Transverse colon (tissue), 4 donors: ENCODE measurements at places on chromosomes 2 and 18. TPM values are rescaled to one million over a fixed set of nuclear protein-coding genes. Genes with fewer than 3 reads are reported as not detected.

DNA sequence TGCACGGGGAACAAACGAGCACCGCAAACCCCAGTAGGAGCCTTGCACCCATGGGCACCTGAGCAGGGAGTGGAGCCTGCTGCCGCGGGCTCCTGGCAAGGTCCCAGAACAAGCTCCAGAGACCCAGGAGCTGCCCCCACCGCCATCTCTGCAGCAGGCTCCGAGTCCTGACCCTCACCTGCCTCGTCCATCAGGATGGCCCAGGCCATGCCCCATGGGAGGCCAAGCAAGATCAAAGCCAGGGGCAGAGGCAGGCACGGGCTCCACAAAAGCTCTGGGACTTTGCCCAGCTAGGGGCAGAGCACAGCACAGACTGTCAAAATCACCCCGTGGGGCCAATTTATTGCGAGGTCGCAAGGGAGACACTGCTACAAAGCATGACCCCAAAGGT is 43.6 kb downstream of the GPC1 start:
- H3K36me3 ChIP-seq, result no peaks in the 10 kb centered on the region
- H3K27ac ChIP-seq, result no peak overlapping the region
- H3K4me3 ChIP-seq, result no peak overlapping the region
- H3K4me1 ChIP-seq, result no peaks in the 10 kb centered on the region
- no peak for DNase-seq

DNA sequence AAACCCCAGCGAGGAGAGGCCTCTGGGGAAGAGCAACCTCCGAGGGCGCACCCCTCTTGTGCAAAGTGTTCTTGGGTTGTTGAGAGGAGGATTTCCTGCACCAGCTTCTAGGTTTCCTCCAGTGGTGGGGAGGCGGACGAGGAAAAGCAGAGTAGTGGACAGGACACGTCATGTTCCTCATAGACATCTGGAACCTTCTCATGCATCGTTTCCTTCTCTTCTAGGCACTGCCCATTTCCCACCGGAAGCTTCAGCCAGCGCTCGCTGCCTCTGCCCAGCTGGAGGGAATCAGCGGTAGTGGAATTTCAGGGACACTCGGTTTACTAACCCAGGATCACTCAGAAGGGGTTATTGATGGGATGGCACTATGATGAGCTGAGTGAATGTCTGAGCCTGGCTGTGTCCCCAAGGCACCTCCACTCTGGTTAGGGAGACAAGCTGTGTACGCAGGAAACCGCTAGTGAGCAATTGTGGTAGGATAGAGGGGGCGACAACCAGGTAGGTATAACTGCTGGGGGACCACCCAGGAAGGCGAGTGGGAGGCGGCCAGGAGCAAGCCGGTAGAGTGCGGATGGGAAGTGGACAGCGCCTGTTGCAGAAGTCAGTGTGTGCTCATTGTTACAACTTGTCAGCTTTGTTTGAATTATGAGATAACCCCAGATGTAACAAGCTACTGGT is 960 bp upstream of the APOB start:
- no peak overlapping the region for H3K27ac ChIP-seq
- no peak for DNase-seq
- H3K4me3 ChIP-seq, result no peak overlapping the region
- peaks cover 18% of the 10 kb centered on the region for H3K27me3 ChIP-seq
- peaks cover 8% of the 10 kb centered on the region for H3K4me1 ChIP-seq

DNA sequence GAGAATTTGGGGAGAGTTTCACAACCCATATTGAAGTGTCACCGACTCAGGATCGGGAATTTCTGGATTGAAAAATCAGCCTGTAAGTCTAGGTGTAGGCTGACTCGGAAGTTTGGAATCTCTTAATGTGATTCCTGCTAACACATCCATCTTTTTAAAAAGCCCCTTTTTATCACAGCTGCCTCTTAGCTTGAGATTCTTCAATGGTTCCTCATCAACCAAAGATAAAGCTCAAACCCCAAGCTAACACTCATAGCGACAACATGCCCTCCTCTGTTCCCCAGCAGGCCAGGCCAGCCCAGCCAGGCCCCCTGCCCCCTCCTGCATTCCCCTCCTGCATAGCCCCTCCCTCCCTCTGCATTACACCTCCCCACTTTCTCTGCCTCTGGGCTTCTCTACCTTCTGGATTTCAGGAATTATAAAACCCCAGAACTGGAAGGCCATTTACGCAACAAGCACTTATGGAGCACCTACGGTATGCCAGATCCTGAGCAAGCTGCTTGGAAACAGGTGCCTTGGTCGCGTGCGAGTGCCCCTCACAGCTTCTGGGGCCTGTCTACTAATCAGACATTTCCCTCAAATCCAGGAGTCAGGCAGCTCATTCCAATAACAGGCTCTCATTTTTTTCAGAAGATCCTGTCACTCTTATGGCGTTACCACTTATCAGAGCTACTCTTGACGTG is 63.4 kb downstream of the EMX1 start:
- H3K27ac ChIP-seq, result no peak overlapping the region
- H3K4me1 ChIP-seq, result no peaks in the 10 kb centered on the region
- no peak for DNase-seq
- H3K27me3 ChIP-seq, result no peaks in the 10 kb centered on the region
- no peaks in the 10 kb centered on the region for H3K36me3 ChIP-seq
- H3K4me3 ChIP-seq, result no peak overlapping the region

DNA sequence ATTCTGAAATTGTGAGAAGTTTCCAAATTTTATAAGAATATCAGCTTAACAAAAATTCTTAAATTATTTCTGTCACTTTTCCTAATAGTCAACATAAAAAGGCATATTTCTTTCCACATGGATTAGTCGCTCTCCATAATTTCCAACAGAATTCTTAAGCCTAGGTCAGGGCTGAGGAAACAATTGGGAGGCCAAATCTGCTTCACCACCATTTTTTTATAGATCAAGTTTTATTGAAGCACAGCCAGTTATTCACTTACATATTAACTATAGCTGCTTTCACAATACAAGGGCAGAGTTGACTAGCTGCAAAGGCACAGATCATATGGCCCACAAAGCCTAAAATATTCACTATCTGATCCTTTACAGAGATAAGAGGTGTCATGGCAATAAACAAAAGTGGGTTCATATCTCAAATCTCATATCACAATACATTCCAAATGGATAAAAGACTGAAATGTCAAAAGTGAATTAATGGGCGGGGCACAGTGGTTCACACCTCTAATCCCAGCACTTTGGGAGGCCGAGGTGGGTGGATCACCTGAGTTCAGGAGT is 18.7 kb downstream of the MEMO1 start:
- peaks cover 3% of the 10 kb centered on the region for H3K4me1 ChIP-seq
- H3K27me3 ChIP-seq, result no peaks in the 10 kb centered on the region
- H3K36me3 ChIP-seq, result no peaks in the 10 kb centered on the region
- no peak overlapping the region for H3K27ac ChIP-seq

DNA sequence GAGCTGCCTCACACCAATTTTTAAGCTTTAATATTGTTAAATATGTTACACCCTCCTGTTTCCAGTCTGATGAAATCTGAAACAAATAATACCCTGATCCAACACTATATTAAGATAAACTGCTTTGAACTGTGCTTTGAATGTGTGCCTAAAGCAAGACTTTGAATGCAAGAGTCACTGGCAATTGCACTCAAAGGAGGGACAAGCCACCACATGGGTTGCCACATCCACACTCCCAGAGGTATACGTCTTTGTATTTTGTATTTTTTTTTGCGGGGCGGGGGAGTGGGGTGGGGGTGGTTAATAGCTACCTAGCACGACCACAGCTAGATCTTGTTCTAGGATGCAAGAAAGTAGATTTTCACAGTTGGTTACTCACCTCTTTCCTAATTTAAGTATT is 1.8 kb upstream of the ZEB2 start:
- peaks cover 97% of the 10 kb centered on the region for H3K27me3 ChIP-seq
- no peaks in the 10 kb centered on the region for H3K36me3 ChIP-seq
- no peak for DNase-seq
- H3K4me3 ChIP-seq, result no peak overlapping the region
- H3K4me1 ChIP-seq, result no peaks in the 10 kb centered on the region
- peak overlapping the region; percentile 87 for H3K27ac ChIP-seq

GRCh38 chr2:134144081-134144596 is 109.7 kb upstream of the MGAT5 start:
- no peak overlapping the region for H3K27ac ChIP-seq
- no peak for DNase-seq
- peaks cover 36% of the 10 kb centered on the region for H3K4me1 ChIP-seq
- no peaks in the 10 kb centered on the region for H3K36me3 ChIP-seq

GRCh38 chr2:55401124-55401523 is 18.5 kb downstream of the CCDC88A start:
- H3K27ac ChIP-seq, result no peak overlapping the region
- H3K36me3 ChIP-seq, result no peaks in the 10 kb centered on the region

DNA sequence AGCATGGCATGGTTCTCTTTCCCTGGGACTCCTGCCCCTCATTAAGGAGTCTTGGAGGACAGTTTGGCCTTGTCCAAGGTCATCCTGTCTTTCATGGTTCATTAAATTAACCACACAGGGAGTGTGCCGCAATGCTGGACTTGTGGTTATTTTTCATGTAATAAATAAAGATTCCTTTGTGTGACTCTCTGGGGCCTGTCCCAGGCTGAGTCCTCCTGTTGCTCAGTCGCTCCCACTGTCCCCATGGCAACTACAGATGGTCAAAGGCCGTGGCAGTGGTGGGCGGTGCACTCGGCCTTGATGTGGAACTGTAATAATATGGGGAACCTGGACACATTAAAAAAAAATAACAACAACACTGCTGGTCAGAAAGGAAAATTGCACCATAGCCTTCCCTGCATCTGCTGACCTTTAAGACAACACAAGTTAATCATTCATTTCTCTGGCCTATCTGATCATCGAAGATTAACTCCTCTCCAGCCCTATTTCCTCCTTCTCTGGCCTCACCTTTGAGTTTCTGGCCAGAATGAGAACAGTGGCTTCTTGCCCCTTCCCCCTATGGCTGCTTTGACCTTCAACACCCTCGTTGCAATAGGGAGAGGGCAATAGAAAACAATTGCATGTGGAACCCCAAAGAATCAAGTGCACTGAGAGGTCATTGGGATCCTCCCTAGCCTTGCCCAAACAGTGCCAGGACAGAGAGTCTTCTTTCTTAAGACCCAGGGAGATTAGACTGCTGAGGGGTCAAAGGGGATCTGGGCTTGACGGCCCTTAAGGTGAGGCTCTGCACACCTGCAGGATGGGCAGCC is 44.7 kb downstream of the PSD4 start:
- H3K36me3 ChIP-seq, result no peaks in the 10 kb centered on the region
- H3K4me3 ChIP-seq, result no peak overlapping the region
- peak; percentile 83 for DNase-seq
- peak overlapping the region; percentile 72 for H3K27ac ChIP-seq
- H3K4me1 ChIP-seq, result peaks cover 17% of the 10 kb centered on the region

DNA sequence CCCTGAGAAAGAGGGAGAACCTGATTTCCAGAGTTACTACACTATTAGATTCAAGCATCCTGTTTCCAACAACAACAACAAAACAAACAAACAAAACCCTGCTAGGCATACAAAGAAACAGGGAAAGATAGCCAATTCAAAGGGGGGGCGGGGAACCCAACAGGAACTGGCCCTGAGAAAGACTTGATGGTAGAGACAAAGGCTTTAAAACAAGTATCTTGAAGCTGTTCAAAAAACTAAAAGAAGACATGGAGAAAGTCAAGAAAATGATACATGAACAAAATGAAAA is 147.1 kb downstream of the THADA start:
- no peaks in the 10 kb centered on the region for H3K4me1 ChIP-seq
- no peak overlapping the region for H3K4me3 ChIP-seq
- no peaks in the 10 kb centered on the region for H3K36me3 ChIP-seq
- DNase-seq, result no peak

- H3K27ac ChIP-seq, result no peak overlapping the region
- H3K4me3 ChIP-seq, result no peak overlapping the region
- H3K27me3 ChIP-seq, result no peaks in the 10 kb centered on the region
- no peaks in the 10 kb centered on the region for H3K36me3 ChIP-seq
- peaks cover 7% of the 10 kb centered on the region for H3K4me1 ChIP-seq
- DNase-seq, result no peak
Observed at GRCh38 chr2:102256276-102256675, 55.1 kb upstream of the IL1RL1 start.

GRCh38 chr2:218260742-218261422 is at the start of gene GPBAR1:
TSS of gene GPBAR1 (plus strand) at chr2:218261015. CDS start at chr2:218262725, 1,710 bp downstream.
- H3K27ac ChIP-seq, result peak within 1 kb of the TSS; percentile 87
- H3K4me3 ChIP-seq, result no peak within 1 kb of the TSS

DNA sequence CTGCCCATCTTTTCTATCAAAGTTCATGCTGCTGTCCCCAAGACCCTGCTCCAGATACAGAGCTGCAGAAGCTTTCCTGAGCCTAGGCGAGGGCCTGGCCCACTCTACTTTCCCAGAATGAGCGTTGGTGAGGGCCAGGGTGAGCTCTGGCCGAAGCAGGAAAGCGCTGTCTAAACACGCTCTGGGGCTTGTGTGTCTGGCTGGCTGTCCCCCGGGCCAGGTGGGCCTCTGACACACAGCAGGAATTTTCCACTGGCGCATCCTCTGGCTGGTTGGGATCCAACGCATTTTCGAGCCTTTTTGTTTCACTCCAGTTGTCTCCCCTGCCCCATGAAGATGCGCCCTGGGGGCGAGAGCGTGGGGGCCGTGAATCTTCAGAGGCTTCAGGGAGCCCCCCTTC is 17.8 kb upstream of the KCNK3 start:
- DNase-seq, result no peak
- no peaks in the 10 kb centered on the region for H3K4me1 ChIP-seq
- no peak overlapping the region for H3K4me3 ChIP-seq

DNA sequence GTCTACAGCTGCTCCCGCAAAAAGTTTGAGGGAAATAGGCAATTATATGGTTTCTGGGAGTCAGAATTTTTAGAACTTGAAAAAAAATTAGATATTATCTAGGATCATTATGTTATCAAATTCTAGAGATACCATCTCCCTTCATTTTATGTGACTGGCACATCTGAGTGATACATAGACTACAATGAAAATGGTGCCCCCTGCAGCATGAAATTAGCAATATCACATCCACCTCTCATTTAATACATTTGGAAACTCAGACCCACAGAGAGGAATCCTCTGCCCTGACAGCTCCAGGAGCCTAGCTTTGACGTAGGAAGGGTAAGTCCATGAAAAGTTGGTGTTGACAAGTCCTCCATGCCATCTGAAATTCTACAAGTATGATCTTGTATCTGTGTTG is 381.6 kb downstream of the SUCLG1 start:
- no peak overlapping the region for H3K4me3 ChIP-seq
- H3K27ac ChIP-seq, result no peak overlapping the region
- peak; percentile 17 for DNase-seq
- H3K27me3 ChIP-seq, result no peaks in the 10 kb centered on the region

- DNase-seq, result peak; percentile 37
- no peaks in the 10 kb centered on the region for H3K36me3 ChIP-seq
- no peak overlapping the region for H3K4me3 ChIP-seq
- no peaks in the 10 kb centered on the region for H3K27me3 ChIP-seq
Observed at GRCh38 chr2:57891086-57891712, 155.4 kb upstream of the VRK2 start.

DNA sequence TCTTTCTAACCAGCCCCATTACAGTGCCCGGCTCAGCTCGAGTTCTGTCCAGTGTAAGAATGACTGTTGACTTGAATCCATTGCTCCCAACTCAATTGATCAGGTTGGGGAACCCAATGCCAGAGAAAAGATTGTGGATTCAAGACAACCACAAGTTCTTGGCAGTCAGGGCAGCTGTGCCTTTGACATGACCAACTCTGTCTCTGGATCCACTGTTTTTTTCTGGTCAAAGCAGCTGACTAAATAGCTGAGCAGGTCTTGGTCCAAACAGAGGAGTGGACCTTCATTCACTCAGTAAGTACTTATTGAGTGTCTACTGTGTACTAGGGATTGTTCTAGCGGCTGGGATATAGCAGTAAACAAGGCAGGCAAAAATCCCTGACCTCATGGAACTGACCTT is 6.3 kb upstream of the ATOH8 start:
- no peak for DNase-seq
- H3K27ac ChIP-seq, result no peak overlapping the region
- H3K4me3 ChIP-seq, result no peak overlapping the region
- H3K4me1 ChIP-seq, result peaks cover 33% of the 10 kb centered on the region

GRCh38 chr2:2031101-2031500 is 286.8 kb upstream of the PXDN start:
- DNase-seq, result no peak
- no peaks in the 10 kb centered on the region for H3K4me1 ChIP-seq

The RAX gene
- not detected for total RNA-seq

The KYNU gene
- 1.2 TPM for total RNA-seq

The HOXD8 gene
- 9.7 TPM for total RNA-seq
